WTC11 (cell line): ENCODE measurements at places on chromosomes 7 and 10.
A peak's percentile ranks its signal among the peaks of the same experiment; 100 is the strongest.

DNA sequence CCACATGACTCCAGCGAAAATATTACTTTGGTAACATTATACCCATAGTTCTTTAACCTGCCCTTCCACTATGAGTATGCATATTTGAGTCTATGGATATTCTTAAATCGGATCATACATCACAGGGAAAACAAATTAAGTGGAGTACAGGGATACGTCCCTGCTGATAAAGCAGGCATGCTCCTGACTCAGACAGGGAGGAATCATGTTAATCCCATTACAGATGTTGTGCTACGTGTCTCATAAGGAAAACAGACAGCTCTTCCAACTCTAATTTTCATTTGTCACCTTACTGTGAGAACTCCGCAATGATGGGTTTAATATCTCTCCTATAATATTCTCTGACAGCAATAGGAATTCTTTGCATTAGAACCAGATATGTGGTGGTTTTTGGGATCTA, 469.5 kb upstream of the POM121L12 start:
- H3K4me3 ChIP-seq, result no peak overlapping the region
- no peaks in the 10 kb centered on the region for H3K36me3 ChIP-seq
- no peak for DNase-seq
- H3K27ac ChIP-seq, result no peak overlapping the region
- H3K27me3 ChIP-seq, result no peaks in the 10 kb centered on the region

DNA sequence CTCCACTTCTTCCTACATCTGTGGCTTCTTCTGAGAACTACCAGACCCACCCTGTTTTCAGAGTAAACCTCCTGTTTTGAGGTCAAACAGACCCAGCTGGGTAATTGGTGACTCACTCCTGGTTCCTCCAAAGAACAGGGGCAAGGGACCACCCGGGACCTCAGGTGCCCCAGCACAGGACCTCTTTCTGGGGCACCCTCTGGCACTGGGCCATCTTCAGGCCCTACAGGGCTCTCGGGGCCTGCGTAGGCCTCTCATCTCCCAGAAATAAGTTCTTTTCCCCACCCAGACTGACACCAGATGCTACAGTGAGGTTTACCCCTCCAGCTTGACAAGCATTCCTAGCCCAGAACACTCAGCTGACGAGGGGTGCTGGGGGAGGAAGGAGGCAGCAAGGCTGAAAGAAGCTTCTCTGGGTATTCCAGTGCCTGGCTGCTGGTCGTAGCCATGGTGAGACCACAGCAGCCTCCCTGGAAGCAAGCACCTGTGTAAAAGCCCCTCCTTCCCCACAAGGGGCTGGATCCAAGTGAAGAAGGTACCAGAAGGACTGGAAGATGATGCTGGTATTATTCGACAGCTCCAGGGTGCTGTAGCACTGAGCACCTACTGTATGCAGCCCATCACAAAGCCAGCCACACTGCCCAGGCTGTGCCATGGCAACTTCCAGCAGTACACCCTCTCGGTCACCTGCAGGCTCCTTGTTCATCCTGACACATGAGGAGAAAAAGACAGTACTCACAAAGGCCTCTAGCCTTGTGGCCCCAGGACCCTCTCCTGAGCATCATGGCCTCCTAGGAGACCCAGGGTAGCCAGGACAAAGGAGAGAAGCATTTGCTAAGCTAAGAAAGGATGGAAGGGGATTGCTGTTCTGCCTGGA, 47.4 kb downstream of the ALOX5 start:
- no peaks in the 10 kb centered on the region for H3K36me3 ChIP-seq
- no peak overlapping the region for H3K4me3 ChIP-seq
- DNase-seq, result no peak
- peaks cover 6% of the 10 kb centered on the region for H3K27me3 ChIP-seq

DNA sequence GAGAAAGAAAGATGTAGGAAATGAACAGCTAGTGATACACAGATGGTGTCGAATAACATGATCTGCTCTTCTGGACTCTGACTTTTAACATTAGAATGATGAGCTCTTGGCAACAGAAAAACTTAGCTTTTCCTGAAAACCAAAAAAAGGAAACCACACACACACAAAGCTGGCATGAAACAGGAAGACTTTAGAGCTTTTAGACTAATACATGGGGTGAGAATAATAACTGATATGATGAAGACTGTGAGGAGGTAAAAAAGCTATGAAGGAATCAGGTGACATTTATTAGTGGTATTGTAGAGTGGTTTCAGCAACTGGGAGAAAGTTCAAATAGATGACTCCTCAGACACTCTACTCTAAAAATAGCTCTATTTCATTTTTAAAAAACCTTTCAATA, 491.9 kb downstream of the PARD3 start:
- H3K4me3 ChIP-seq, result no peak overlapping the region
- H3K27ac ChIP-seq, result peak overlapping the region; percentile 49; the same call in 1 of the 2 replicates
- peaks cover 26% of the 10 kb centered on the region for H3K4me1 ChIP-seq

DNA sequence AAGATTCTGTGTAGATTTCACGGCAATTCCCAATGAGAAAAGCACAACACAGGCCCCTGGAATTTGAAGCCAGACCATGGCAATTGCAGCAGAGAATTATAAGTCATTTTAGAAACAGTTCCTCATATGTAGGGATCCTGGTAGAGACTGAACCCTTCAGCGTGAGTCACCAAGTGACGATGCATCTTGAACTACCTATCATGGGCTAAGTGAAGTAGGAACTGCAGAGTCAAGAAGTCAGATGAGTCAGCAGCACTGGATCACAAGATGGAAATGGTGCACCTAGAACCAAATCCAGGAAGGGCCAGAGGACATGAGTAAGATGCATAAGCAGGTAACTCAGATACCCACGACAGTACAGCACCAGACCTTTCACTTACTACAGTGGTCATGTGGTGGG, 140.0 kb upstream of the TPK1 start:
- no peak overlapping the region for H3K4me3 ChIP-seq
- H3K36me3 ChIP-seq, result no peaks in the 10 kb centered on the region
- no peaks in the 10 kb centered on the region for H3K27me3 ChIP-seq
- H3K27ac ChIP-seq, result no peak overlapping the region
- no peaks in the 10 kb centered on the region for H3K4me1 ChIP-seq

GRCh38 chr10:133342942-133343341, 4.2 kb upstream of the PRAP1 start:
- no peak overlapping the region for H3K27ac ChIP-seq
- DNase-seq, result no peak
- peaks cover 15% of the 10 kb centered on the region for H3K4me1 ChIP-seq
- peaks cover 35% of the 10 kb centered on the region for H3K27me3 ChIP-seq
- no peaks in the 10 kb centered on the region for H3K36me3 ChIP-seq
- H3K4me3 ChIP-seq, result no peak overlapping the region

DNA sequence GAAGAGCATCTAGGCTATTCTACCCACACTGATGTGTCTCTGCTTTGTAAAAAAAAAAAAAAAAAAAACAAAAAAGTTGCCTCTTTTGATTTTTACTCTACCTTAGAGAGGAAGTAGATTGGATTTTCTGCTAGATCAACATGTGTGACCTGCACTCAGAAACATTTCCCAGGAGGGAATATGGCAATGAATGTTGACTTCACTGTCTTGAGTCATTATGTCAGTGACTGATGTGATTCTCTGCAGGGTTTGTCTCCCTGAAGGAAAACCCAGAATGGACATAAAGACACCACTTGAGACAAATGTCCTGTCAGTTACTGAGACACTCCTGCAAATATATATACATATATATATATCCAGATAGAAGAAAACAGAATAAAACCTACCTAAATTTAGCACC, 370.3 kb downstream of the BMPER start:
- peaks cover 26% of the 10 kb centered on the region for H3K4me1 ChIP-seq
- H3K27ac ChIP-seq, result no peak overlapping the region
- H3K36me3 ChIP-seq, result no peaks in the 10 kb centered on the region
- H3K4me3 ChIP-seq, result no peak overlapping the region
- no peak for DNase-seq

- peaks cover 3% of the 10 kb centered on the region for H3K4me1 ChIP-seq
- H3K36me3 ChIP-seq, result no peaks in the 10 kb centered on the region
- H3K27me3 ChIP-seq, result no peaks in the 10 kb centered on the region
- H3K27ac ChIP-seq, result no peak overlapping the region
These were observed 101.8 kb downstream of the GNAT3 start for GRCh38 chr7:80410081-80410480.

- H3K36me3 ChIP-seq, result peaks cover 32% of the 10 kb centered on the region
- no peak overlapping the region for H3K27ac ChIP-seq
- peaks cover 17% of the 10 kb centered on the region for H3K4me1 ChIP-seq
These were observed 5.7 kb downstream of the ZNF22 start for GRCh38 chr10:45006276-45007030.

DNA sequence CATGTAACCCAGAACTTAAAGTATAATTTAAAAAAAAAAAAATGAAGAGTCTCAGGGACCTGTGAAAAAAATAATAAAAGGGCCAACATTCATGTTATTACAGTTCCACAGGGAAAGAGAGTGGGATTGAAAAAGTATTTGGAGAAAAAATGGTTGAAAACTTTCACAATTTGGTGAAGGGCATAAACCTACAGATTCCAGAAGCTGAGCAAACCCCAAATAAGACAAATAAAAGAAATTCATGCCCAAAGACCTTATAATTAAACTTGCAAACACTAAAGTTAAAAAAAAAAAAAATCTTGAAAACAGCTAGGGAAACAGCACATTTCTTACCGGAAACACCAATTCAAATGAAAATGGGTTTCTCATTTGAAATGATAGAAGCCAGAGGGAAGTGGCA, 19.9 kb downstream of the VPS41 start:
- 0 out of 2 replicates have a peak, but pooled peaks cover 3% of the 10 kb centered on the region for H3K36me3 ChIP-seq
- no peak for DNase-seq
- no peak overlapping the region for H3K4me3 ChIP-seq
- peaks cover 34% of the 10 kb centered on the region for H3K4me1 ChIP-seq

GRCh38 chr10:128140425-128140824, 14.2 kb upstream of the MKI67 start:
- H3K4me3 ChIP-seq, result no peak overlapping the region
- no peaks in the 10 kb centered on the region for H3K27me3 ChIP-seq
- H3K36me3 ChIP-seq, result no peaks in the 10 kb centered on the region

DNA sequence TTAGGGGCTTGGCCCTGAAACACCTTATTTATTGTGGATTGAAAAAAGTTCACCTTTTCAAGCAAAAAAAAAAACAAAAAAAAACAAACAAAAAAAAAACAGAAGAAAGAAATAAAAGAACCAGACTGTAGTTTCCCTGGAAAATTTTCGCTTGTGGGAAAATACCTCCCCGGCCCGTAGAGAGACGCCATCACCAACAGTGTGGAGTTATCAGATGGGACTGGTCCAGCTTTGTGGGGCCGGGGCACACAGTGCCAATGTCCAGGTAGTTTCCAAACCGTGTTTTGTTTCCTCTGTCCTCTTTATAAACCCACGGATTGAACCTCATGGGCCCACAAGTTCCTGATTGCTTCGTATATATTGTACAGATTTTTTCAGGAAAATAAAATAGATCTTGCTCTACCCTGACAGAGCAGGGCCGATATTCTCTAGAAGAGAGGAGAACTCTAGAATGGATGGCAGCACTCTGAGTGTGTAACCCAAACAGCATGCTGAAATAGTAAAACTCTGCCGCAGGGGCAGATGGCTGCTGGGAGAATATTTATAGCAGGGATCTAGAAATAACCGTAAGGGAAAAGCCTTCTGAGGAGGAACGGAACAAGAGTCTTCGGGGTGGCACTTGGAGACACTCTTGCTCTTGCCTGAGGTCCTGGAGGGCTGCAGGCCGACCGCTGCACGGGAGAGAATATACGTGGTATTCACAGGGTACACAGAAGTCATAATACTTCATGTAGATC, 241.0 kb downstream of the FRMD4A start:
- H3K27ac ChIP-seq, result no peak overlapping the region
- peaks cover 39% of the 10 kb centered on the region for H3K4me1 ChIP-seq
- no peaks in the 10 kb centered on the region for H3K36me3 ChIP-seq
- no peaks in the 10 kb centered on the region for H3K27me3 ChIP-seq
- H3K4me3 ChIP-seq, result no peak overlapping the region

DNA sequence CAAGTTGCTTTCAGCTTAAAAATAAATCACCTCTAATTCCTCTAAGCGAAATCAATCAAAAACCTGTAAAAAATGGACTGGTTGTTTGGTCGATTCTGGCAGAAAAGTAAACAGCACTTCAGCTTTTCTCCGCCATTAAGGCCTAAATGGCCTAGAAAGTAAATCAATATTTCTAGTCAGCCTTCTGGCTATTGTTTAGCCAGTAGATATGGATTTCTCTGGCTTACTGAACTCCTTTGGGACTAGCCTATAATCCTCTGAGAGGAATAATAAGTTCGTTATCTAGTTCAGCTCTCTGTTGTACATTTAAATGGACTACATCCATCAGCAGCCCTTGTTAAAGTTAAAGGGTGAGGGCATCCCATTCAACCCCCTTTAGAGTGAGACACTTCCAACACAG, 400.1 kb upstream of the ETV1 start:
- H3K4me3 ChIP-seq, result no peak overlapping the region
- no peaks in the 10 kb centered on the region for H3K27me3 ChIP-seq
- H3K36me3 ChIP-seq, result no peaks in the 10 kb centered on the region
- no peak overlapping the region for H3K27ac ChIP-seq

GRCh38 chr7:105935250-105935649, 27.8 kb upstream of the CDHR3 start:
- no peaks in the 10 kb centered on the region for H3K36me3 ChIP-seq
- peaks cover 30% of the 10 kb centered on the region for H3K4me1 ChIP-seq
- H3K27me3 ChIP-seq, result no peaks in the 10 kb centered on the region
- DNase-seq, result no peak
- H3K27ac ChIP-seq, result no peak overlapping the region
- no peak overlapping the region for H3K4me3 ChIP-seq

DNA sequence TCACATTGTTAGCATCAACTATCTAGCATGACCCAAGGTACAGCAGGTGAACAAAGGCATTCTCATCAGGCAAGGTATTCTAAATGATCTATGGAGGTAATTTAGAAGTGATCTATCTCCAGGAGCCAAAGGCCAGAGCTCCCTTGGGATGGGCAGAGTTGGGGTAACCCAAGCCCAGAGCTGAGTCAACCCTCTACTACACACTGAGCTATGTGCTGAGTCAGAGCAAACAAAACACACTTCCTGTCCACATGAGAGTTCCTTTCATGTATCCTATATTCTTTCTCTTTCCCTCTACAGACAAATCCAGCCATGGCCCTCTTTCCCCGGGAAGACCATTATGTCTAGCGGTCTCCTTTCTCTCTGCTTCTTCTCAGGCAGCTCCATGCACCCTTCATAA, 68.2 kb upstream of the AGK start:
- no peak for DNase-seq
- H3K4me3 ChIP-seq, result no peak overlapping the region
- peaks cover 18% of the 10 kb centered on the region for H3K4me1 ChIP-seq
- no peaks in the 10 kb centered on the region for H3K36me3 ChIP-seq

GRCh38 chr7:93923296-93923695, 1.8 kb downstream of the GNG11 start:
- DNase-seq, result no peak
- no peak overlapping the region for H3K4me3 ChIP-seq
- H3K27me3 ChIP-seq, result no peaks in the 10 kb centered on the region
- peaks cover 23% of the 10 kb centered on the region for H3K4me1 ChIP-seq
- no peak overlapping the region for H3K27ac ChIP-seq

DNA sequence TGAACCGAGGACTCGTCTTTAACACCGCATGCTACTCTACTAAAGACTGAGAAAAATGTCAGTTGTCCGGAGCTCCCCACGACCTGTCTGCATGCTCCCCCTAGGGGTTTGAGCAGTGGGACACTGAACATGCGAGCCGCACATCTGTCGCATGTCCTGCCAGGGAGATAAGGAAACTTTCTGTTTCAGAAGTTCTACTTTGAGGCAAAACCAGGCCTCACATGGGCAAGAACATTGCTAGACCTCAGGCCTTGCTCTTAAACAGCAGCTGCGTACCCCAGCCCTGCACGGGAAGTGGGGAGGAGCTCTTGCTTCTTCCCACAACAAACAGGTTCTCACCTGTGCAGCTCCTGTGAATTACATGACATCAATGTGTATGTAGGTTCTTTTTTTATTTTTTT, 30.3 kb upstream of the HERPUD2 start:
- no peaks in the 10 kb centered on the region for H3K36me3 ChIP-seq
- no peak for DNase-seq
- no peaks in the 10 kb centered on the region for H3K27me3 ChIP-seq
- H3K27ac ChIP-seq, result no peak overlapping the region
- H3K4me1 ChIP-seq, result no peaks in the 10 kb centered on the region
